ENCODE measurements at places on chromosomes 7 and 10. TPM values are rescaled to one million over a fixed set of nuclear protein-coding genes. Genes with fewer than 3 reads are reported as not detected.

GRCh38 chr7:2312267-2312929, 1.8 kb downstream of the SNX8 start:
- no peak for DNase-seq

Gene SP4
- total RNA-seq, result 5.8 TPM

GRCh38 chr7:15989194-15989593, 302.7 kb upstream of the MEOX2 start:
- DNase-seq, result no peak

GRCh38 chr7:97732565-97733275, 834 bp downstream of the TAC1 start:
- no peak for DNase-seq

Gene POR
- total RNA-seq, result 45.7 TPM

DNA sequence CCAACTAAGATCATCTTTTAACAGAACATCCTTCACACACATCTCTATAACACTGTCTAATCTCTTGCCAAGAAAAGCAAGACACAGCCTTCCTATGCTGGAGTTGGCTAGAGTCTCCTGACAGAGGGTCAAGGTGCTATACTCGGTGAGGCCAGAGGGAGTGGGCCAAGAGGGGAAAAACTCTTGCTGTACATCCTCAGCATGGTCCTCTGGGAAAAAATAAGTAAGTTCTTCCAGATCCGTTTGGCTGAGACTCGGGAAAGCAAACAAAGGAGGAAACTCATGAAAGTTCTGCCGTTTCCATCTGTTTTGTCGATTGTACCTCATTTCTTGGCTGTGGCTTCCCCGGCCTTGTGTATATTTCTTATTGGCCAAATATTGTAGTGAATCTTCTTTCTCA, 33.9 kb downstream of the VWDE start:
- DNase-seq, result peak; percentile 18

DNA sequence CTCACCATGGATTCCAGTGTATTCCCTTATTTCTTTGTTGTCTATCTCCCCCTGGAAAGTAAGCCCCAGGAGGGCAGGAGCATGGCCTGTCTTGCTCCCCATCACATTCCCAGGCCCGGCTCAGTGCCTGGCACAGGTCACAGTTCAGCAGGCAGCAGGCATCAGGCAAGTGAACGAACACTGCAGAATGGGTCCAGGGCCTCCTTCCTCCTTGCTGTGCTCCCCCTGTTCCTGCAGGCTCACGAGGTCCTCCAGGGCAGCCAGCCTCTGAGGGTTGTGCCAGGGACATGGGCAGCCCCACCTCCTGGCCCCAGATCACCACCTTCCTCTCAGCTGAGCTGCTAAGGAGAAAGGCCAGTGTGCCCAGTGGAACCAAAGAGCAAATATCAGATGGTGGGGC, 41.8 kb downstream of the PDLIM1 start:
- DNase-seq, result peak; percentile 70

DNA sequence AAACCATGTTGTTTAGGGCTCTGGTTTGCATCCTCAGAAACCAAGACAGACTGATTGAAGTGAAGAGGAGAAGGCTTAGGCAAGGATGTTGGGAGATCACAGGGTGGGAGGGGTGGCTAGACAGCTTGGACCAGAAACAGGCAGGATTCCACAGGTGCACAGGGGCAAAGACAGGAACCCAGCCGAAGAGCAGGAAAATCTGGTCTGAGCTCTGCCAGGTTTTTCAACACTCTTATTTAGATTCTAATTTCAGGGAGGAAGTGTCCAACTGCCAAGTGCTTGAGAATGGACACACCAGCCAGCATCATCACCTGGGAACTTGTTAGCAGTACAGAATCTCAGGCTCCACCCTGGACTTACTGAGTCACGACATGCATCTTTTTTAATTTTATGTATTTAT, 93.8 kb downstream of the MARCHF5 start:
- no peak for DNase-seq

DNA sequence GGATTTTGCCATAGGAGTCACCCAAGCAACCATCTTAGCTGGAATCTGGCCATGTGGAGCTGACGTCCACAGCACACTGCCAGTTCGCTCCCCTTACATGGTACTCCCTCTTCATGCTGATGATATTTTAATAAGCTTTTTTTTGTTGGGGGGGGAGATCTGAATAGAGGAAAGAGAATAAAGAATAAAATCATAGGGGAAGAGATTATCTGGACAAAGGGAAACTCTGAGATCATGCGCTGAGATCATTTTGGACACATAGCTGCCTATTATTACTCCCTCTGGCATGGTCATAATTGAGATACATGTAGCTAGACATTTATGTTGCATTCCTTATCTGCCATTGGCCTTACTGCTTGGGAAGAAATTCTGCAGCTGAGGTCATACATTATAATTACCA, 282.7 kb downstream of the HTR7 start:
- no peak for DNase-seq

All from left ventricle myocardium superior (tissue), 1 donor.